ENCODE measurements at places on chromosomes 2 and 18.

DNA sequence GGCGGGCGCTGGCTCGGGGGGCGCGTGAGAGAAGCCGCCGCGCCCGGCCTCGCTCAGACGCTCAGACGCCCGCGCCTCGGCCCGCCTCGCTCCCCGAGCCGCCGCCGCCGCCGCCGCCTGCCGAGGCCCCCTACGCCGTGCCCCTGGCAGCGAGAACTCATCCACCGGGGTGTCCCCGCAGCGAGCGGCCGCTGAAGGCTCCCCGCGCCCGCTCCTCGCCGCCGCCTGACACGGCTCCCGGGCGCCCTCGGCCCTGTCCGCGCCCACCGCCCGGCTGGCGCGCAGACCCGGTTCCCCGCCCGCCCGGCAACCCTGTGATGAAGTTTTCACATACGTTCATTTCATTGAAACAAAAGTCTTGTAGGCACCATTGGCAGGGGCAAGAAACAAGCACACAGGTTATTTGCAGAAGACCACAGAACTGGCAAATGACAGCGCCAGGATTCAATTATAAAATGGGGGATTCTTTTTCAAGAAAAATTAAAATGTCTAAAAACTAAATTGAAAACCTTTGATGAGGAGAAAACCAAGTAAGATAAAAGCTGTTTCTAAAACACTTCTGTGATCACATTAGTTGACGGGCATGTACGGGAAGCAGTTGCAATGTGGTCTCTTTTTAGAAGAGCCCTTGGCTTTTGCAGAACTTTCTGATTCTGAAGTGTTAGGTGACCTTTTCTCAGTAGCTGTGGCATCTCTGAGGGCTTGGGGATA is 50.5 kb upstream of the TUBA3D start:
- DNase-seq: no peak

DNA sequence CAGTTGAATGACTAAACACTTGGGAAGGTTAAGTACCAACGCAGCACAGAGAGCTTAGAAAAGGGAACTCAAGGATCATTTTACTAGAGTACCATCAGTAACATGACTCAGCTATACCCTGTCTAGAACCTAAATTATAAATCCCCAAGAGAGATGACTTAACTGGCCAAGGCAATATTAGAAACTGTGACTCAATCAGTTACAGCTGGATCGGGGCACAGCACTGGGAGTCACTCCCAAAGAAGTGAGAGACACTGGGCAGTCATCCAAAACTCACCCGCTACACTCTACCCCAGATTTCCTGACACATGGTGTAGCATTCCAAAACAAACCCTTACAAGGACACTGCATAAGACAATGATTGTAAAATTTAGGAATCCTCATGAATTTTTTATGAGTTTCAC is 17.7 kb downstream of the IWS1 start:
- DNase-seq: peak; percentile 99

DNA sequence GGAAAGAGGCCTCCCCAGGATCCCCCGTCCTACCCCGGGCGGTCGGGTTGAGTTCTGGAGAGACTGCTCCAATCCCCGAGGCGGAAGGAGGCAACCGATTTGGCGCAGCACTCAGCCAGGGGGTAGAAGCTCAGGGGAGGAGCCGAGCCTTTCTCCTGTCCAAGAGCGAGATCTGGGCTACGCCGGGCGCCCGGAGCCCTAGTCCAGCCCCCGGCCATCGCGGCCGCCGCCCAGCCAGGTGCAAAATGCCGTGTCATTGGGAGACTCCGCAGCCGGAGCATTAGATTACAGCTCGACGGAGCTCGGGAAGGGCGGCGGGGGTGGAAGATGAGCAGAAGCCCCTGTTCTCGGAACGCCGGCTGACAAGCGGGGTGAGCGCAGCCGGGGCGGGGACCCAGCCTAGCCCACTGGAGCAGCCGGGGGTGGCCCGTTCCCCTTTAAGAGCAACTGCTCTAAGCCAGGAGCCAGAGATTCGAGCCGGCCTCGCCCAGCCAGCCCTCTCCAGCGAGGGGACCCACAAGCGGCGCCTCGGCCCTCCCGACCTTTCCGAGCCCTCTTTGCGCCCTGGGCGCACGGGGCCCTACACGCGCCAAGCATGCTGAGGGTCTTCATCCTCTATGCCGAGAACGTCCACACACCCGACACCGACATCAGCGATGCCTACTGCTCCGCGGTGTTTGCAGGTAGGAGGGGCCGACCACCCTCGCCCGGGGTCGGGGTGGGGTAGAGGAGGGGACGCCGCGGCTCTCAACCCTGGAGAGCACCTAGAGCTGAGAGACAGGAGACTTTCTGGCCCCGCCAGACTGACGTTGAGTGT is at the start of gene DYSF:
Gene DYSF (plus strand): TSS at position 158 of the 817 bp plus-strand sequence.
- no peak for DNase-seq

- DNase-seq: no peak
Measured at GRCh38 chr2:172092716-172093415, 7.6 kb downstream of the DLX1 start.

DNA sequence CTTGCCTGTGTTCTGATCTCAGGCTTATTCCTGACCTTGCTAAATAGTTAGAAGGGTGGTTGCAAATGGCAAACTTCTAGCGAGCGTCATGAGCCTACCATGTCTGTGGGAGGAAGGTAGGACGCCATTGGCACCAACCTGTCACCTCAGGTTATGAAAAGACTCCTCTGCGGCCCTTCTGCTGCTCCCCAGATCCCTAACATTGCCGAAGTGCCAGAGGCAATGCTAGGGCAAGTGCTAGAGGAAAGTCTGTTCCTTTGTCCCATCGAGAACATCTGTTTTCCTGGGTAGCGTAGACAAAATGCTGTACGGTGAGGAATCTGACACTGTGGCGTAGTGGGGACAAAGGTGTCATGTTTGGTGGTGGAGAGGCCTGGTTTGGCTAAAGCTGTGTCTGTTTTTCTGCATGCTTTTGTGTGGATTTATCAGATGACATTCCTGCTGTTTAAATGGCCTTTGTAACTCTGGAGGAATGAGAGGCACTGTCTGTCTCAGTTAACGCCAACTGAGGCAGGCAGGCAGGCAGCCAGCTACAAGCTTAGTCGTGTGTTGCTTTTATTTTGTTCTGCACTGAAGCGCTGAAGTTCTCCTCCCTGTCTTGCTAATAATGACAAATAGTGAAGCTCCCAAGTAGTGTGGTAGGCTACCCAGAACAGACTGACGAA is 94.1 kb downstream of the PRPF40A start:
- no peak for DNase-seq

- DNase-seq: peak; percentile 75
Measured at GRCh38 chr2:37020212-37020886, 54.0 kb upstream of the STRN start.

DNA sequence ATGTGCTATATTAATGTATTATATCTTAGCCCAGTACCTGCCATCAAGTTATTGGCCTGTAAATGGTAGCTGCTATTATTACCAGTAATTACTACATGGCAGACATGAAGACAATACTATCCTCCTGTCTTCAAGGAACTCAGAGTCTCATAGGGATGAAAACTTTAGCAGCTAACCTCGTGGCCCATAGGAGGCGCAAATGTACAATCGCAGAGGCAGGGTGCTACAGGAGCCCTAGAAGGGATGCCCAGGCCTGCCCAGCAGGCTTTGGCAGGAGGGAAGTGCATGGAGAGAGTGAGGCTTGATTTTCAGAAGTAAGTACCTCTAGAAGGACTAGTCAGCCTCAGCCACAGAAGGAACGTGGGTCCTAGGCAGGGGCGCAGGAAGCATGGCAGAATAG is 44.7 kb upstream of the KIDINS220 start:
- DNase-seq: peak; percentile 24

DNA sequence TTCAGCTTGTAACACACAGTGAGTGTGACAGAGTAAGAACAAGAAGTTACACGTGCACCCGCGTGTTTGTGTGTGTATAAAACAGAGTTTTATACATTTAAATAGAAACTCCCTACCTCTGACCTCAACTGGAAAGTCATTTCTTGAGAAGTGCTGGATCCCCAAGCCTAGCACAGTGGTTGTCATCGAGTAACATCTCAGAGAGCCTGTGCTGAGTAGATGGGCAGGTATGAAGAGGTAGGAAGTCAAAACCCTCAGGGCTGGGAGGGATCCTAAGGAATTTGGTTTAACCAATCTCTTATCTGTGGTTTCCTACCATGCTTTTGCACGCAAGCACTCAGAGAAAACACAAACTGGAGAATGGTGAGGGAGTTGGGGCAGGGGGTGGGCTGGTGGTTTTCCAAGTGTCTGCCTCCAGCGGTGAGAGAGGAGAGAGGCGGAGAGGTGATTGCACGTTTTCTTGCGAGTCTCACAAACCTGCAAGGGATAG is 9.2 kb downstream of the ACOXL start:
- no peak for DNase-seq

- DNase-seq: peak; percentile 65
Measured at GRCh38 chr18:12838178-12838634, 45.8 kb downstream of the PTPN2 start.

- no peak for DNase-seq
Measured at GRCh38 chr18:64110692-64111480, 38.0 kb downstream of the LINC00305 start.

GRCh38 chr2:39778775-39779340 is at the start of gene THUMPD2:
TSS of gene THUMPD2 (minus strand) at chr2:39779258. CDS start at chr2:39779239, 19 bp downstream.
- DNase-seq: peak; percentile 34

- peak; percentile 84 for DNase-seq
Measured at GRCh38 chr2:233974530-233975071, 57.4 kb downstream of the TRPM8 start.

DNA sequence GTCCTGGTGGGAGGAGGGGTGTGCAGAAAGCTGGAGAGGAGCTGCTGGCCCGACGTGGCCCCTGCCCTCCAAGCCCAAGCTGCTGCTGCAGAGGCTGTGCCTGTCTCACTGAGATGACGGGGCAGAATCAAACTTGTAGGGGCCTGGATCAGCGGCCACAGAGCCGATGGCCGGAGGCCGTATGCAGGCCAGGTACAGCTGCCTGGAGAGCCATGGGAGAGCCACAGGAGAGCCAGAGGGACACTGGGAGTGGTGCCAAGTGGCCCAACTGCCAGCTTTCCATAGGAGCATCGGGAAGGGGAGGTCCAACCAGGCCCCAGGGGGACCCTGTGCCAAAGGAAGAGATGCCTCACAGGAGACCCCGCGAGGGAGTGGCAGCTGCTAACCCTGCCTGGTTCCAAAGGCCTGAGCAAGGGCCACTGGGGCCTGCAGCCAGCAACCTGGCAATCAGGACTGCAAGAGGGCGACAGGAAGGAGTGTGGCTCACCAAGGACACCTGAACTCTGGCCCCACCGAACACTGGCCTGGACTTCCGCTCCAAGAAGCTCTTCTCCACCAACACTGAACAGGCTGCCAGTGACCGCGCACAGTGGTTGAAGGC is 70.7 kb downstream of the HDAC4 start:
- DNase-seq: no peak

- no peak for DNase-seq
Measured at GRCh38 chr18:62524440-62525200, 1.8 kb downstream of the ZCCHC2 start.

DNA sequence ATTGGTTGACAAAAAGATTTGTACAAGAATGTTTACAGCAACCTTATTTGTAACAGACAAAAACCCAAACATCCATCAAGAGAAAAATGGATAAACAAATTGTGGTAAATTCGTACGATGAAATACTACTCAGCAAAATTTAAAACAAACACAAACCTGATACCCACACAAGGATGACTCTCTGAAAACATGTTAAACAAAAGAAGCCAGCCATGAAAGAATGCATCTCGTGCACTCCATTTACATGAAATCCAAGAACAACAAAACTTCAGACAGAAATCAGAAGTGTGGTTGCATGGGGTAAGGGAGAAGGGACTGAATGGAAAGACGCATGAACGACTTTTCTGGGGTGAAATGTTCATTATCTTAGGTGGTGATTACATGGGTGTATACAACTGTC is 93.4 kb downstream of the SLC25A12 start:
- DNase-seq: no peak

GRCh38 chr2:10811517-10811916 is 1.1 kb downstream of the PDIA6 start:
- DNase-seq: no peak

DNA sequence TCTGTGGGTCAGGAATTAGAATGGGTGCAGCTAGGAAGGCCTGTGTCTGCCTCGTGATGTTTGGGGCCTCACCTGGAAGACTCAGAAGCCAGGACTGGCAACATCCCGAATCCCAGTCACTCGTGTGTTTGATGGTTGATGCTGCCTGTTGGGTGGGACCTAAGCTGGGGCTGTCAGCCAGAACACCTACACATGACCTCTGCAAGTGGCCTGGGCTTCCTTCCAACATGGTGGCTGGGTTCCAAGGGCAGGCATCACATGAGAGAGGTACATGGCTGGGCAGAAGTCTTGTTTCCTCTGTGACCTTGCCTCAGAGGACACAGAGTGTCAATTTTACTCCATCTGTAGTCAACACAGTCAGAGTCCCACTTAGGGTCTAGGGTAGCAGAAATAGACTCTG is 177.8 kb downstream of the GBX2 start:
- DNase-seq: no peak

DNA sequence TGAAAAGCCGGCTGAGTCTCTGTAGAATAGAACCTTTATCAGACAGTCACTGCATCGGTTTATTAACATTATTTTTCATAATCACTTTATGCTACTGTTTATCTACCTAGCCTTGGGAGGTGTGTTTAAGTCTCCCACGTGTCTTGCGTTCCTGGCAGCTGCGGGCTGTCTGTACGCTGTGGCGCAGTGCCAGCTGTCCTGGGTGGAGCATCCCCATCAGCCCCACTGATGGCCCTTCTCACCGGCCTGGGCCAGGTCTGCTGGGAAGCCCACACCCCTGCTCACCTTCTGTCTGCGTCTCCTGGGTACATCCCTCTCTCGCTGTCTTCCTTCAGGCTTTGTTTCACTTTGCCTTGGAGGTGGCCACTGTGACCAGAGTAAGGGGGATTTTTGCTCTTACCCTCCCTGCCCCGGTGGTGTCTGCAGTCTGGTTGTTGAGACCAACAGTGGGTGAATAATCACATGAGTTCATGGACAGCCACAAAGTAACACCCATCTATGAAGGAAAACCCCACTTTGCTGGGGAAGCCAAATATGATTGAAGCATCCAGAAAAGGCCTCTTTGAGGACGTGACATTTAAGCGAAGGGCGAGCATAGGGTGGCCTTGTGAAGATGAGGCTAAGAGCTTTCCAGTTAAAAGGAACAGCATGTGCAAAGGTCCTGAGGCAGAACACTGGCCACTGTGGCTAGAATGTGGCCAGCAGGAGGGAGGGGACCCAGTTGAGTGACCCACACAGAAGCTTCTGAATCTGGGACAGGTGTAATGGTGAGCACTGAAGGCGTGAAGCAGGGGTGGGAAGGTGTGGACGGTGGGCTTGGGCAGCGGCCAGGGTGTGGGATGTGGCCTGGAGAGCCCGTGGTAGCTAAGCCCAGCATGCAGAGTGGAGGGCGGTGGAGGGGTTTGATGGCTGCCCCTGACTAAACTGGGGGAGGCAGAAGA is 41.7 kb downstream of the RAMP1 start:
- DNase-seq: no peak

- no peak for DNase-seq
Measured at GRCh38 chr2:202643012-202643858, 8.5 kb downstream of the FAM117B start.

GRCh38 chr2:39007875-39008504 is 112.9 kb downstream of the SOS1 start:
- DNase-seq: no peak

Data from fibroblast of the conjunctiva (primary cell).